Left hindlimb (tissue), 1 donor: ENCODE measurements at places on chromosomes 7 and 10.
A peak's percentile ranks its signal among the peaks of the same experiment; 100 is the strongest.

DNA sequence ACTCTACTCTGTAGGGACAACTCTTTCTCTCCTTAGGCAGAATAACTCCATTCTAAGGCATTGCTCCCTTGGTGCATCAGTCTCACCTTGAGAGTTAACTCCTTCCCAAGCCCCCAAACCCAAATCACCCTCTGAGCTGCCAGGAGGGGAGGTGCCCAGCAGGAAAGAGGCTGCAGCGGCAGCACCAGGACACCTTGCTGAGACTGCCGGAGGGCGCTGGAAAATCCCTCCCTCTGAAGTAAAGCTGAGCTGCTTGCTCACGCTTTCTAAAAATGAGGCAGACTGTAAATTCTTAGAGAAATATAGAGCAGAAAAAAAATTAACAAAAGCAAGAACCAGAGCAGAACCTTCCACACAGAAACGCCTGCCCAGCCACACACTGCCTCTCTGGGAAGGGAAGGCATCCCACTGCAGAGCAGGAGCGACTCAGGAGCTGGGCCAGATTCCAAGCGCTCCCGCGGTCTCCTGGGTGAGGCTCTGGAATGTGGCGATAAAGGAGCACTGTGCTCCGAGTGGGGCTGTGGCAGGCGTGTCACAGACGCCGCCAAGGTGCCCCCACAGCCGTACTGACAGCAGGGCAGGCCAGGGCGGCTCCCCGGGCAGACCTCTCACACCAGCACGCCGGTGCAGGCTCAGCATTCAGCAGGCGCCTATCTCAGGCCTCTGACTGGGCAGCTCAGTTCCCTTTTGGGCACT, 202.1 kb downstream of the TNS3 start:
- peak; percentile 82 for DNase-seq

GRCh38 chr10:60661637-60662036, 116.6 kb upstream of the CDK1 start:
- no peak for DNase-seq

- no peak for DNase-seq
These were observed 282.2 kb downstream of the NEBL start for GRCh38 chr10:20614911-20615310.

- no peak for DNase-seq
These were observed 64.6 kb upstream of the GJD4 start for GRCh38 chr10:35540296-35541164.

GRCh38 chr7:35185908-35186731, 67.8 kb downstream of the TBX20 start:
- peak; percentile 70 for DNase-seq

GRCh38 chr7:1401011-1401410, 58.3 kb downstream of the MICALL2 start:
- no peak for DNase-seq

DNA sequence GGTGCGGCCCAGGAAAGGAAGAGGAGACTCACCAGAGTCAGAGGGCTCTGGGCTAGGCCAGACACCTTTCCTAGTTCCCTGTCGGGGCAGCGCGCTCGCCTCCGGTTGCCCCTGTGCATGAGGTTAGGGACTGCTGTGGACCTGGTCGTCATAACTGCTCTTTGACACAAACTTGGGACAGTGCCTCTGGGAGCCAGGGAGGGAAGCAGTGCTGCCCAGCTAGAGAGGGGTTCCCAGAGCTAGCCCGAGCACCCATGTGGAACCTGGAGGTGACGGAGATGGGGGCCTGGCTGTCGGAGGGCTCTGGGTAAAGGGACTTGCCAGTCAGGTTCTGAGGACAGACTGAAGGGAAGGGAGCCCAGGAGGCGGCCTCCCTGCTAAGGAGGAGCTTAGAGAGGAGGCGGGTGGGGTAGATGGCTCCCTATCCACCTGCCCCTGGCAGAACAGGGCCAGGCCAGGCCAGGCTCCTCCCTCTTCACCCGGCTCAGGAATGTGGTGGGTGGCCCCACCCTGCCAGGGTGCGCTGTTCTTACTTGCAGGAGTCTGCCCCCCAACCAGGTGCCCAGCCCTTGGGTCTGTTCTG, 29.7 kb downstream of the AGAP3 start:
- DNase-seq = no peak

GRCh38 chr10:89327803-89328441, at the start of gene IFIT3:
IFIT3 (plus strand) TSS chr10:89327997; CDS start chr10:89328074, 77 bp downstream.
- peak; percentile 88 for DNase-seq

DNA sequence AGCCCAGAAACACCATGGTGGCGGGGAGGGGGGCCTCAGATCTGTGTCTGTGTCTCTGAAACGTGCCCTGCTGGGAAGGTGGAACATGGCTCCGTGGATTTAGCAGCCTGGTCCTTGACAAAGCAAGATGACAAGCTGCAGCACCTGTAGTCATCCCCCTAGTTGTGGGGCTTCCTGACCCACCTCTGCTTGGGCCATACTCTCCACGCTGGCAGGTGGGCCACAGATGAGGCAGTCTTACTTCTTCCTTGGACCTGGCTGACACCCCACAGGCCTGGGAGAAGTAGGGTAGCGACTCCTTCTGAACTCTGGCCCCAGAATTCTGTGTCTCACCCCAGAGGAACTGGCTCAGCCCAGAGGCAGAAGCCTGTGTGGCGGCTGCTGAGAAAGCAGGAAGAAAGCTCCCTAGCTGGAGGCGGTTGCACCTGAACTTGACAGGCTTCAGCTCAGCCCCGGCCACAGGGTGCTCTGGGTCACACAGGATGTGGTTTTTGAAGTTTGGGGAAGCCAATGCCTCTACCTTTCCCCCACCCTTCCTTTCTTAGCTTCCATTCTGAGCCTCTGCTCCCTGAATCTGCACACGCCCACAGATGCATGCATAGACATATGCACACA, 113.9 kb downstream of the ABLIM1 start:
- no peak for DNase-seq

DNA sequence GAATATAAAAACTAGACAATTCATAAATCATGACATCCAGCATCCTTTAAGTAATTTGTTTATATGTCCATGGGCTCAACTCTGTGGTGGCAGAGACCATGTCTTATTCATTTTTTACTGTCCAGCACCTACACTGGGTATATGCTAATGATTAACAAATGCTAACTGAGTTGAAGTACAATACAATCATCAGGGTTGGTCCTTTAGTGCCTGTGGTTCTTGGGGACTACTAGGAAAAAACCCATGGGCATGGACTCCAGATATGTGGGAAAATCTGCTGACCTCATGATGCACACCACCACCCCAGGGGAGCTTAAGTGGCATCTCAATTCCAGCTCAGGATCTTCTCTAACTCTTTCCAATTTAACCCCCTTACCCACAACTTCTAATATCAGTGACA, 85.3 kb upstream of the YAE1 start:
- DNase-seq = no peak

- no peak for DNase-seq
These were observed 127.7 kb downstream of the ADARB2 start for GRCh38 chr10:1609648-1609970.

DNA sequence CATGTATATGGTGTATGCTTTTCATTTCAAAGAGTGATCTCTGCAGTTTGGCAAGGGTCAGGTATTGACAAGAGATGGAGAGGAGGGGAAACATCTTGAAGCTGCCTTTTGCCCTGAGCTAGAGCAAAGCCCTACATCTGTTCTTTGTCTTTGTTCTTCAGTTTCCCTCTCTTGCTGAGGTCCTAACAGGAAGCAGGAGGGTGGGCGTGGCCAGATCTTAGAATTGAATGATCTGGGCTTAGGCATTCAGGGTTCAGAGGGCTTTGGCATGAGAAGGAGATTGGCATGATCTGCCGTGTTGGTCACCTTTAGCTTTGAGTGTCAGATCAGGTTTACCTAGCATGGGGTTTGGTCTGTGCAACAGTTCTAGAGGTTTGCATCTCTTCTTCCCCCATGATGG, 41.3 kb downstream of the LRMDA start:
- DNase-seq = no peak

- DNase-seq = no peak
These were observed 19.8 kb downstream of the HKDC1 start for GRCh38 chr10:69239816-69240434.

DNA sequence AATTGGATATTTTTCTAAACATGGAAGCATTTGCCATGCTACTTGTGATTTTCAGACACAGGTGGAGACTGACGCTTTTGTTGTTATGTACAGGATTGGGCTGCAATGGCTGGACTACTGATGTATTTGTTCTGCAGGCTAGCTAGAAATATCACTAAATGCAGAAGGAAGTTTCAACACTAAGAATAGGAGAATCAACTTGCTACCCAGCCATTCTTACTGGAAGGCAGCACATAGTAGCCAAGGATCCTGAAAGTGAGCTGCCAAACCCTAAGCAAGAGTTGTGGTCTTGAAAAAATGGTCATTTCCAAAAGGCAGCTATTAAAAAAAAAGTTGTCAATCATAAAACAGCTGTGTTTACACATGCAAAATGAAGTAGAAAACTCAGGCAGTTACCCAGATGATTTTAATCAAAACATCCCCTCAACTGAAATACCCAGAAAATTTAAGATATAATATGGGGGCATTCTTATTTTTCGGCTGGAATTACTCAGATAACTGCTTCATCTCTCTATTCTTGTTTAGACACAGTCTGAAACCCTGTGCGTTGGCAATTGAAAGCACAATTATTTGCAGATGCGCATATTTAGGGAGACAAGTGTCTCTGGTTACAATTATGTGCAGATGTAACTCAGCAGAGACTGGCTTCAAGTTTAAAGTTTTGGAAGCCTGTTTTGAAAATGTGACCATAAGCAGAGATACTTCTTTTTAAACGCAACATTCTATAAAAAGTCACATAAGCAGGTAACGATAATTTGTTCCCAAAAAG, 31.2 kb downstream of the GFRA1 start:
- no peak for DNase-seq

DNA sequence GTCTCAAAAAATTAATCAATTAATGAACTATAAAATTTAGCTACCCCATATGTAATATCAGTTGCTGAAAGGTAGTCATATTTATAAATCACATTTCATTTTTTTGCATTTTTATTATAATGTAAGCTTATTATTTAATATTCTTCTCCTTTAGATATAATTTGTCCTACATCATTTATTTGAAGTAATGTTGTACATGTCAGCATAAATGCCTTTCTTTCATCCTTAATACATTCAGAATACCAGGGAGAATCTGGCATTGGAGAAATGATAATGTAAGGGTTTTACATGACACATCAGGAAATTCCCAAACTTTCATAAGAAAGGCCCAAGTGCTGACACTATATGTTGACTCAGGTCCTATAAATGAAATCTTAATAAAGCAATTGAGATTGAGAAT, 742.1 kb downstream of the CNTNAP2 start:
- DNase-seq = no peak

GRCh38 chr10:35637462-35637861, 4.6 kb downstream of the FZD8 start:
- no peak for DNase-seq

- DNase-seq = no peak
These were observed 124.9 kb downstream of the SND1 start for GRCh38 chr7:127776776-127777386.

DNA sequence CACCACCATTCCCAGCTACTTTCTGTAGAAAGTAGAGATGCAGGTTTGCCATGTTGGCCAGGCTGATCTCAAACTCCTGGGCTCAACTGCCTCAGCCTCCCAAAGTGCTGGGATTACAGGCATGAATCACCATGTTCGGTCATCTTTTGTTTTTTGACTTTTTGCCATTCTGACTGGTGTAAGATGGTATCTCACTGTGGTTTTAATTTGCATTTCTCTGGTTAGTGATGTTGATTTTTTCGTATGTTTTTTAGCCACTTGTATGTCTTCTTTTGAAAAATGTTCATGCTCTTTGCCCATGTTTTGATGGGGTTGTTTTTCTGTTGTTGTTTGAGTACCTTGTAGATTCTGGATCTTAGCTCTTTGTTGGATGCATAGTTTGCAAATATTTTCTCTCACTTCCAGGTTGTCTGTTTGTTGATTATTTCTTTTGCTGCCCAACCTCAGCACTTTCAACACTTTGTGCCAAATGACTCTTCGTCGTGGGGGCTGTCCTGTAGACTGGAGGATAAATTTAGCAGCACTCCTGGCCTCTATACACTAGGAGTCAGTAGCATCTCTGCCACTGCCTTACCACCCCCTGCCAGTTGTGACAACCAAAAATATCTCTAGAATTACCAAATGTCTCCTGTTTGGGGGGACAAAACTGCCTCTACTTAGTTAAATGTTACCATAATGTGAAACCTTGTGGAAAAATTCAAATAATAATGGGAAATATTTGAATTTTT, 6.5 kb upstream of the CPED1 start:
- no peak for DNase-seq

DNA sequence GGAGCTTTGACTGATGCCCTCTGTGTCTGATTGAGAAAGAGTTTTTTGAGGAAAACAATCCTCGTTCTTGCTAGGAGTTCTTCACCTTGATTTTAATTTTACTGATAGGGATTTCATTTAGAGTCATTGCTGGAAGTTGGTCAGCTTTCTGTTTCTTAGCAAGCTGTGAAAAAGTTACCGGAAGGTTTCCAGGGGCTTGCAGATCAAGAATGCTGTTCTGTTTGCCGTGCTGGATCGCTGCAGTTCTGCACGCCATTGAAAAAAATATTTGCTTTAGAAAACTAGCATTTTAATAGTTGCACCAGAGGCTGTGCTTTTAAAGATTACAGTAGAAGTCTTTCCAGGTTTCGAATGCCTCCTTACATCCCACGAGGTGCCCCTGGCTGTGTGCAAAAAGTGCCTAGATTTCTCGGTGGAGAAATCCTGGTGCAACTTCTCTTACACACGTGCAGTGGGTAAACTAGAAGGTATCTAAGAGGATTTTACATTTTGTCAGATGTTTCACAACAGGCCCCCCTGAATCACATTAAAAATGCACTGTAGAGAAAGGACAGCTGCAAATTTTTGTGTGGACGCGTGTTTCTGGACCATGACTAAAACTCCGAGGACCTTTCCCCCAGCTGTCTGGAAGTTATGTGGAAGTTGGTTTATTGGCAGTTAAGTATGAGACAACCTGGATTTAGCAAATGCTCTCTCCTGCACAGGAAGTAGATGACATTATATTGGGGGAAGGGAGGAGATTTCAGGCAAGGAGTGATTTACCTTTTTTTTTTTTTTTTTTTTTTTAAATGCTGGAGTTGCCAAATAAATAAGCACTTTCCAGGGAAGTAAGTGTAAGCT, 5.8 kb downstream of the TCF7L2 start:
- DNase-seq = peak; percentile 55

DNA sequence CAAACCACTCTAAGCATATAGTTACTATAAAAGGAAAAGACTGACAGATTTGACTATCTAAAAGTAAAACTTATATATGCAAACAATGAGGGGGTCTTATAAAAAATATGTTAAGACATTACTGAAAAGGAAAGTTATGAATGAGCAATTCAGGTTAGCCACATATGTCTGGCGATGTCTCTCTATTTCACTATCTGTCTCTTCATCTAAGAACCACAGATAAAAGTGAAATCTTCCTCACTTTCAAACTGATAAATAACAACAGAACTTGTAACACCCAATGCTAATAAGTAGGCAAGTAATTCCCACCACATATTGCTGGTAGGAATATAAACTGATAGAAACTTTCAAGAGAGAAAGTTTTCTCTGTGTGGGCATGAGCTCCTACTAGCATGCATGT, 138.2 kb downstream of the CHCHD3 start:
- DNase-seq = no peak

GRCh38 chr10:18399158-18399557, 252.2 kb downstream of the NSUN6 start:
- DNase-seq = no peak
